Urothelium cell line (cell line): ENCODE measurements at places on chromosomes 13 and 19.

DNA sequence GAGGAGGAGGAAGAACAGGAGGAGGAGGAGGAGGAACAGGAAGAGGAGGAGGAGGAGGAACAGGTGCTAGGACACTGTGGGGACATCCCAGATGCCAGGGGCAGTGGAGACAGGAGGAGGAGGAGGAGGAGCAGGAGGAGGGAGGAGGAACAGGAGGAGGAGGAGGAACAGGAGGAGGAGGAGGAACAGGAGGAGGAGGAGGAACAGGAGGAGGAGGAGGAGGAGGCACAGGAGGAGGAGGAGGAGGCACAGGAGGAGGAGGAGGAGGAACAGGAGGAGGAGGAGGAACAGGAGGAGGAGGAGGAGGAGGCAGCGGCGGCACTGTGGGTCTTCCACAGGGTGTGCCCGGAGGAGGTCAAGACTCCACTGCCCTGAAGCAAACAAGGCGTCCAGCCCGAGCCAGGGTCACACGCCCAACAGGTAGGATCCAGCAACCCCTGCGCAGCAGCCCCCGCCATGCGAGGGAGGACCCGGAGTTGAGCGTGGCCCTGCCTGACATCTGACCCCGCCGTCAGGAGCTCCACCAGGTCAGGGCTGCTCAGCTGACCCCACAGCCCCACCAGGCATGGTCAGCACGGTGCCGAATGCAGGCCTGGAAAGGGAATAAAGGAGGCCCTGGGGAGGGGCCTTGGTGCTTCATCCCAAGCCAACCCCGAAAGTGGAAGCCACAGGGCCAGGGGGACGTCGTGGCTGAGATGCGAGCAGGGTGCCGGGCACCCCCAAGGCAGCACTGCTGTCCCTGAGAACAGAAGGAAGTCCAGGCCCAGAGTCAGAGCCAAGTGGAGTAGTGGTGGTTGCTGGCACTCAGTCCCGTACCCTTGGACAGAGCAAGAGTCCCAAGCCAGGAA, 9.2 kb downstream of the SBNO2 start:
- DNase-seq = no peak

DNA sequence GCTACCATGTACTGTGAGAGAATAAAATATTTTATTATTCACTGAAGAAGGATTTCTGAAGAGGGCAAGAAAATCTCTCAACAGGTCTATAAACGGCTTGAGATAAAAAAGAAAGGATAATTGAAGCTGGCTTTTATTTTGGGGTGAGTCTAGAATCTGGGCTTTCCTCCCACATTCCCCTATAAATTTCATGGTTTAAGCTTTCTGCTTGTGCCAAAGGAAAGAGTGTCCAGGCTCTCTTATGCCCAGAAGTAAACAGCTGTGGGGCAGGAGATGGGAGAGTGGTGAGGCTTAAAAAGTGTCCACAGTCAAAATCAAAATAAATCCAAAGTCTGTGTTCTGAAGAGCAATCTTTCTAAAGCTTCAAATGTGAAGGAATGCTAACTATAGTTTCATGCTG, 942.2 kb upstream of the MIR17HG start:
- DNase-seq = no peak

- DNase-seq = no peak
Observed at GRCh38 chr19:7351861-7352260, 3.1 kb downstream of the ARHGEF18 start.

DNA sequence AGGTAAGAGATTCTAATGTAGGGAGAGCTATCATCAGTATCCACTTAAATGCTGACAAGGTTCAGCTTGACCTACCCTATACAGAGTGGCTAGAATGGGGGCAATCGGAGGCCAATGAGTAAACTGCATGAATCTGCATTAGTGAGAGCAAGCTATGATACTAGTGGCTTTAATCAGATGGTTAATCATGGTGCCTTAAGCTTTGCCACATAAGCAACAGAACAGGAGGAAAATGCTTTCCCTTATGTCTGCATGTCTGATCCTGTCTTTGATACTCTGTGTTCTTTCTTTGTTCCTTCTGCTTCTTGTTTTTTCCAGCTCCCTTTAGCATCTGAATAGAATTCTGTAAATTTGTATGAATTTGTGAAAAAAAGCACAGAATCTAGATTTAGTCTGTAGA, 91.1 kb downstream of the WDFY2 start:
- DNase-seq = no peak

DNA sequence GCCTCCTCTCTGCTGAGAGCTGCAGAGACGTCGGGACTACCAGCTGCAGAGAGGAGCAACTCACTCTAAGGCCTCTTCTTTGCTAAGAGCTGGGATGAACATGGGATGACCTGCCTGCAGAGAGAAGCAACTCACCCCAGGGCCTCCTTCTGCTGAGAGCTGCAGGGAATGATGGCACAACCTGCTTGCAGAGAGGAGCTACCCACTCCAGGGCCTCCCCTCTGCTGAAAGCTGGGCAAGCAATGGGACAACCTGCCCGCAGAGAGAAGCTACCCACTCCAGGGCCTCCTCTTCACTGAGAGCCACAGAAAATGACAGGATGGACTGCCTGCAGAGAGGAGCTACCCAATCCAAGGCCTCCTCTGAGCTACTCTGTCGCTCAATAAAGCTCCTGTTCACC, 6.9 kb upstream of the MLLT1 start:
- no peak for DNase-seq

GRCh38 chr19:51389143-51389542, 1.2 kb downstream of the C19orf84 start:
- no peak for DNase-seq

DNA sequence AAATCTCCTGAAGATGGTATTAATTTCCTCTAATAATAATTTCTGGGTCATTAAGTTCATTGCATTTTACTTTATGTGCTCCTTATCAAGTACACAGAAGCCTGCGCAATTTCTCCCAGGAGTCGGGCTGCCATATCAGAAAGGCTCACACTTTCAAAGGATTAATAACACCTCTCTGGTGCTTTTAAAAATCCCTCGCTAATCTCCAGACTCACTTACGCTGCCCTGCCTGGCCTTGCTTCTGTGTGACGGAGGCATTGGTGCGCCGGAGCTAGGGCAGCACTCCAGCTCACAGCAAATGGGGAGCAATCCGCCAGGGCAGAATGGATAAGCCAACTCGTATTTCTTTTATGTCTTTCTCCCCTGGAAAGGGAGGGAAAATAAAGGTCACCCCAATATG, 300.8 kb downstream of the EFNB2 start:
- DNase-seq = no peak

DNA sequence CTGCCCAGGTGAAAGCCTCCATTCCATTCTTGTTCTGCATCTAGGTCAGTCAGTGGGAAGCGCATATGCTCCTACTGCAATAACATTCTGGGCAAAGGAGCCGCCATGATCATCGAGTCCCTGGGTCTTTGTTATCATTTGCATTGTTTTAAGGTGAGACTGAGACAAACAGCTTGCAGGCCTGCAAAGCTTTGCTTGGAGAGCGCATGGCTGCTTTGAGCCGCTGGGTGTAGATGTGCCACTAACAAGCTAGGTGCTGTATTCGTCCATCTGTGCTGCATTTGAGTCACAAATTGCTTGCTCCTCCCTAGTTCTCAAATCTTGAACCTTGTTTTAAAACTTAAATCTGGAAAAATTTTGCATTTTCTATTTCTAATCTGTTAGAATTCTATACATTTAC, 219.1 kb downstream of the LMO7 start:
- DNase-seq = no peak

GRCh38 chr19:14718522-14719116, 28.8 kb downstream of the ZNF333 start:
- no peak for DNase-seq

- DNase-seq = no peak
Observed at GRCh38 chr13:92590503-92590908, 636.1 kb upstream of the GPC6 start.

GRCh38 chr19:15587663-15588062, 27.4 kb upstream of the CYP4F8 start:
- DNase-seq = no peak

DNA sequence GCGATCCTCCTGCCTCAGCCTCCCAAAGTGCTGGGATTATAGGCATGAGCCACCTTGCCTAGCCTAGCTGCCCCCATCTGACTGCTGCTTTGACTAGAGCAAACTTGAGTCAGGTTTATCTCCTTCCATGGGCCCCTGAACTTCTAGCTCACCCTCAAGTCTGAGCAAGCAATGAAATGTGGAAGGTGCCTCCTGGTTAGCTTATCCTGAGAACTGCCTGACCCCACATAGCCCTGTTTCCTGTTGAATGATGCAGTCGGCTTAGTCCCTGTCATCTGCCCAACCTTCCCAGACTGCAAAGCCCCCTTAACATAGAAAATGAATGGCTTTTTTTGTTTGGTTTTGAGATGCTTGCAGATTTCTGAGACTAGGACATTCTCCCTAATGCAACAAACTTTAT, 8.9 kb upstream of the TMEM160 start:
- no peak for DNase-seq

DNA sequence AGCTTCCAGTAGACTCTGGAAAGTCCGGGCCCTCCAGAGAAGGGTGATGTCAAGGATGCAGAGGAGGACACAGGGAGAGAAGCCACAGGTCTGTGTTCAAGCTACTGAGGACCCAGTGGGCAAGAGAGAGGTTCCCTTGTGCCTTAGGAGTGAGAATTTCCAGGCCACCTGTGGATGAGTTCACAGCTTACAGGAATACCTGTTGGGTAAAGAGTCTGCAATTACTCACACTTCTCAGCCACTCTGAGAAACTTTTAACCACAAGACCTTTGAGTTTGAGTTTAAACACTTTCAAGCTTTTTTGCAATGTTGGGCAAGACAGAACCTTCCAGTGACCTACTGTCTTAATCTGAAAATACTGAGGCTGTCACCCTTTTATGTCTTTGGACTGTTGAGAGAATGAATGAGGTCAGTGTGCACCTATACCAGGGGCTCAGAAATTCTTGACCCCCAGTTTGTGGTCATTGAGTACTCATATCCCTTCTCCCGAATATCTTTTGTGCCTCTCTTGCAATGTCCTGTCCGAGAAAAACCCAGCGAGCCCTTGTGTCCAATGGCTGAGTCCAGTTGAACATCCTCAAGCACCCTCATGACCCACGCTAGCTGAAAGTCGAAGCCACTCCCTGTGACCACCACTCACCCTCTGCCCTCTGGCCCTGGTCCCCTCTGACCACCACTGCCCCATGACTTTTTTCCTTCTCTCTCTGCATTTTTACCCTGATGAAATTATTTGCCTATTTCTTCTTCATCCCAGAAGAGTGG, 368.5 kb upstream of the ZNF507 start:
- DNase-seq = no peak

DNA sequence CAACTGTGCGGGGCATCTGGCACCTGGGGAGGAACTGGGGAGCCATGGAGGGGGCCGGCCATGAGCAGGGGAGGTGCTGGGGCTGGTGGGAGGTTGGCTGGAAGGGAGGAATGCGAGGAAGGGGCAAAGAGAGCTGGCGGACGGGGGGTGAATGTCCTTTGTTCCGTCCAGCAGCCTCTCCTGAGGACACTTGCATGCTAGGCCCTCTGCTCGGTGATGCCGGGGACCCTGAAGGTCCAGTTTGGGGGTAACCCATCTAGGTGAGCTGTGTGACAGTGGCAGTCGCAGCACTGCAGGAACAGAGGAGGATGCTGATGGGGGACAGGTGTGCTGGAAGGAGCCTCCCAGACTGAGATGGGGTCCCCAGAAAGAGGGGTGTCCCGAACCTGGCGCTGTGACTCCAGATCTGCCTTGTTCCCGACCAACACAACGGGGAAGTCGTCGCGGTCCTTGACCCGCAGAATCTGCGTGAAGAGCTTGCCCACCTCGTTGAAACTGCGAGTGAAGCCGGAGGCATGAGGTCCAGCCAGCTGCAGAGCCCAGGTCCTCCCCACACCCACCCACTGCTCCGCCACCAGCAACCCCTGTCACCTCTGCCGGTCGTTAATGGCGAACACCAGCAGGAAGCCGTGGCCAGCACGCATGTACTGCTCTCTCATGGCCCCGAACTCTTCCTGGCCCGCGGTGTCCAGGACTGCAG, 3.6 kb downstream of the RRAS start:
- DNase-seq = no peak

DNA sequence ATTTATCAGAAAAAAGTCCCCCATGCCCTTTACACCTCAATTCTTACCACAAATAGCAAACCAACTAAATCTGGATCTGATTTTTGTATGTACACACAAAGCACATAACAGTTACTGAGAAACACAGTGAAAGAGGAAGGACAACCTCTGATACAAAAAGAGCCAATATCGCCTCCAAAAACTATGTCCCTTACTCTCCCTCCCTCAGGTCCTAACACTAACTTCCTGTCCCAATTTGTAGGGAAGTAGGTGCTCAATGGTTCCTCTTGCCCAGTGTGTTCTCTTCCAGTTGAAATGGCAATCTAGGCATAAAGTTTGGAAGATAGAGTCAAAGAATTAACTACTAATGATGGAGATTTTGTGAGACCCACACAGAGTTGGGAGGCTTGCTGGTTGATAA, 15.8 kb upstream of the FPR3 start:
- no peak for DNase-seq

DNA sequence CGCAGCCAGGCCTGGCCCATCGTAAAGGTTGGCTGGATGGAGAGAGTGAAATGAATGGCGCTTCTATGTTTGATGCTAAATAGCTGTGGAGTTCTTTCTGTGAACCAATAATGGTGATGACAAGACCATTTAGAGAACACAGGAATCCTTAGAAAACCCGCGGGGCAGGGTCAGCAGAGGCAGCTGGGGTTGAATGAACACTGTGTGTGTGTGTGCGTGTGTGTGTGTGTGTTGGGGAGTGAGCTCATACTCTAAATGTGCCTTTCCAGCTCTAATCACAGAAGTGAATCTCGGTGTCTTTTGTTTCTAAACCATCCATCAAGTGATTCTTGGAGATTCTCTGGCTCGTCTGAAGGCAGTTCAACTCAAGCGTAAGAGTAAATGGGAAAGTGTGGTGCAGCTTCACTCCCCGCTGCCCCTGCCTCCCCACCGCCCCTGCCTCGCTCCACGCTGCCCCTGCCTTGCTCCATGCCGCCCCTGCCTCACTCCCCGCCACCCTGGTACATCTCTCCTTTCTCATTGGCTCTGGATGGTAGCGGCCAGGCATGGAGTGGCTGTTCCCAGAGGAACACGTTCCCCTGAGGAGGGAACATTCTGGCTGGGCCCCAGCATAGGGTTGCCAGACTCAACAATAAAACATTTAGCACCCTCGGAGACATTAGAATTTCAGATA, 21.2 kb downstream of the TMPRSS9 start:
- no peak for DNase-seq

DNA sequence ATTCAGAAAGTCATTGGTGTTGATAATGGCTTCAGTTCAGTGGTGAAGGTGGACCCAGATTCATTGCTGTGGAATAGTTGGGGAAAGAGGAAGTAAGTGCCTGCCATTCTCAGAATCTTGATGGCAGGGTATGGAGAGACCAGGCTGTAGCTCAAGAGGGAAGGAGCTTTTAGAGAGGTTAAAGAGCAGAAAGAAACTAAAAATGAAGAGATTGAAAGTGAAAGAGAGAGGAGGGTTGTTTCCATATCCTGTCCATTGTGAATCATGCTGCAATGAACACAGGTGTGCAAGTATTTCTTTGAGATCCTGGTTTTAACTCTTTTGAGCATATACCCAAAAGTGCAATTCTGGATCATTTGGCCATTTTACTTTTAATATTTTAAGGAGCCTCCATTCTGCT, 12.5 kb downstream of the GJB6 start:
- no peak for DNase-seq

GRCh38 chr13:73844986-73845385, 289.2 kb downstream of the KLF12 start:
- DNase-seq = no peak

GRCh38 chr13:72788831-72789230, 6.9 kb downstream of the PIBF1 start:
- DNase-seq = no peak

GRCh38 chr13:22102271-22102670, 431.4 kb downstream of the FGF9 start:
- DNase-seq = no peak

GRCh38 chr13:73480779-73481559, 422.2 kb downstream of the KLF5 start:
- no peak for DNase-seq
